RCC 7860 (cell line): ENCODE measurements at places on chromosomes 11 and 22.

GRCh38 chr22:23673050-23673620 lies 17.7 kb upstream of the RGL4 start:
- no peak for DNase-seq

DNA sequence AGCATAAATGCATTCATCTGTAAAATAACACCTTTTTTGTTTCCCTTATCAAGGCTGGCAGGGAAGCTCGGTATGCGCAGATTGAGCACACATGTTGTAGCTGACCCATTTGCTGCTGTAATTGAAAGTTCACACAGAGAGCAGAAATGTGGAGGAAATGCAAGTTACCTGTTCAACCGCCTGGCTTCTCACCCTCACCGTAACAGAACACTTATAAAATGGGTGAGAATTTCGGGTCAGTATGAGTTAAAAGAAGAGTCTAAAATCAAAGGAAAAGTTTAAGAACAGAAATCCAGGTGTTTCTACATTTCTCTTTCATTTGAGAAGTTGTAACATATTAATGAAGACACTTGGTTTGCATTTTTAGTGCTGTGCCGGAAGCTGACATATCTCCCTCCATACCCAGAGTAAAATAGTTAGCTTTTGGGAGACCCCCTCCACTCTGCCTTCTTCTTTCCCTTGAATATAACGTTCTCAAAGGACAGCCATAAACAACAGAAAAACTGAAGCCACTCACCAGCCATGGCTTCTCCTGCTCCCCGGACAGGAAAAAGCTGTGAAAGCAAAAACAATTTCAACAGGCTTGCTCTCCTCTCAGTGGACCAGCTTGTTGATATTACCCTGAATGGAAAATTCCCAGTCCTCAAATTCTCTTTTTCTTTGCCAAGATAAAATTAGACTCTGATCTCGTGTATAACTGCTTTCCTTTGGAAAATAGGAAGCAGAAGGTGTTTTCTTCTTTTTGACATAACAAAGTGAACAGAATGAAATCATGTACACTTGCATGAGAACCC lies at the start of gene CASP12:
Gene CASP12 (minus strand): TSS at position 570 of the 794 bp plus-strand sequence.
- DNase-seq, result no peak

DNA sequence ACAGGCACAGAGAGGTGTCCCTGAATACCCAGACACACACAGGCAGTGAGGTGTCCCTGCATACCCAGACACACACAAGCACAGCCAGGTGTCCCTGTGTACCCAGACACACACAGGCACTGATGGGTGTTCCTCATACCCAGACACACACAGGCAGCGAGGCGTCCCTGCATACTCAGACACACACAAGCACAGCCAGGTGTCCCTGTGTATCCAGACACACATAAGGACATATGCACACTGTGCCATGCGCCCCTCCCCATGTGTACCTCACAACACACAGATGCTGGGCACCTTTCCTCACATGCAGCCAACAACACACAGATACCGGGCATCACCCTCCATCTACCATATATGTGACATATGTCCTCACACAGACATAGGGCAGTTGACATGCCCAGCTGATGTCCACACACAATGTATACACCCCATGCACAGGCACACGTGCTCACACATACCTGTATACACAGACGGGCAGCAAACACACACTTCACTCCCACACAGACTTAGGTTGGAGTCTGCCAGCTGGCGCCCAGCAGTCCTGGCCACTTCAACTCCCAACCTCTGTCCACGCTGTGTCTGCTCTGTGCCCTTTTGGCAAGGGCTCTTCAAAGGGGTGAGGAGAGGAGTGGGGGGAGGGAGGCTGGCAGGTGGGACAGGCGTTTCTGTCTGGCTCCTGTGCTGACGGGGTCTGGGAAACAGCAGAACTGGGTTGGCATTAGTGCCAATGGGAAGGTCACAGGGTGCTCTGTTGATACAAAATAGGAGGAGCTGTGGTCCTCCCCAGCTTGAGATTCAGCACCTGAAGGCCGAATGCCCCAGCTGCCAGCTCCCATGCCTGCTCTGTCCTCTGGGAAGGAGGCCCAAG lies 69.4 kb upstream of the ALX4 start:
- no peak for DNase-seq

DNA sequence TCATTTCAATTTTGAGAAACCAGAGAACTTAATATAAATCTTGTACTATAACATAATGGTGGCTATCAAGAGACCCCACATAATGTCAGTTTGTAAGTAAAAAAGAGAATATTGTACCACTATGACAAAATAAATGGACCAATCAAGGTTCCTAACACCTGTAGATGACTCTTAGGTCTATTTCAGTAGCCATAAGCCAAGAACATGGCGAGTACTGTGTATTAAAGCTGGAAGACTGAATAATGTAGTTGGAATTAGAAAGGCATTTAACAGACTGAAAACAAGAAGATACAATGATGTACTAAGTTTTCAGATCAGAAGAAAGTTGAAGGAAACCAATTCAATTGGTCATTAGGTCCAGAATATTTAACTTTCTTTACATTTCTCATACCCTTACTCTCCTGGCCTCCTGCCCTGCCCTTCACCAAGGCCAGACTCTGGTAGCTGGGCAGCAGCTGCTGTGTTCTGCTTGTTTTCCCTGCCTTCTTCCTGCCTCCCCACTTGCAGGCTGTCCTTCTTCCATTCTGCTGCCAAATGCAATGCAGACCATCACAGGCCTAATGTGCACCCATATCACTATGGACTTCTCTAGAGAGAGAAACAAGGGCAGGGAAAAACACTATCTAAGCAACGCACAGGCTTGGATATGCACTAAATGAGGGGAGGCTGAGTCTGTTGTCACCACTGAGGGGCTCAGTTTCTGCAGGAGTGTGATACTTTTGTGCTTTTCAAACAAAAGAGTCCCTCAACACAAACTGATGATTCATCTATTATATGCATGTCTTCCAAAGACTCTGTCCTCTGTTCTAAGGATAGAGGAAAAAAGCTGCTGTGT lies 60.1 kb downstream of the RAB30 start:
- DNase-seq, result no peak

GRCh38 chr11:113814181-113814580 lies 34.6 kb downstream of the CLDN25 start:
- DNase-seq, result no peak

GRCh38 chr11:70545610-70545912 lies 147.2 kb downstream of the CTTN start:
- DNase-seq, result no peak

DNA sequence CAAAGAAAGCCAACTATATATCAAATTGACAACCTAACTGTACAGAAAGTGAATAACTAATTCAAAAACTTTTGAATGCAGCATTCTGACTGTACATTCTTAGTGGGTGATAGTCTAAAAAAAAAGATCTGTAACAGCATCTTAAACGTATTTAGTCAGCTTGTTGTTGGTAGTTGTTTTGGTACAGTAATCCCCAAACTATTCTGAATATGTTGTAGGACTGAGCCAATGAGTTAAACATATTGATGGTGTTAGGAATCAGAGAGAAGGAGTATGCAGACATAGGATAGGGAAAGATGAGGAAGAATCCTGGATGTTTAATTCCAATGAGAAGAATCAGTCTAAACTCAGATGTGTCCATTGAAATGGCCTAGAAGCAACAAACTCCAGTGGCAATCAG lies 41.9 kb upstream of the KIRREL3 start:
- no peak for DNase-seq

- no peak for DNase-seq
Measured at GRCh38 chr11:76161261-76161961, 44.9 kb downstream of the WNT11 start.

DNA sequence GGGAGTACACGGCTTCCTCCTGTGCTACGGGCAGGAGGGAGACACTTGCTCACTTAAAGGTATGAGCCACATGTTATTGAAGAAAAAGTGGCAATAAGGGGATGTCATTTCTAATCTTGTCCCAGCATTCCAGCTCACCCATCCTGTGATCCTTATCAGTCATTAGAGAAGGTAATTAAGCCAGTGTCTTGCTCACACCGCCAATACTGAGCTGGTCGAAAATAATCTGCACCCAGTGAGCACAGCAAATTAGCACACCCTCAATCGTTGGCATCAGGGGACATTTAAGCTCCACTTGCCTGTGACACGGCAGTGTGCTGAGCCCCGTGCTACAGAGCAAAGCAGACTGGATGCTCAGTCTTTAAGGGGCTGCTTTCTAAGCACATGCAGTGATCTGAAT lies 510.7 kb downstream of the OPCML start:
- no peak for DNase-seq

DNA sequence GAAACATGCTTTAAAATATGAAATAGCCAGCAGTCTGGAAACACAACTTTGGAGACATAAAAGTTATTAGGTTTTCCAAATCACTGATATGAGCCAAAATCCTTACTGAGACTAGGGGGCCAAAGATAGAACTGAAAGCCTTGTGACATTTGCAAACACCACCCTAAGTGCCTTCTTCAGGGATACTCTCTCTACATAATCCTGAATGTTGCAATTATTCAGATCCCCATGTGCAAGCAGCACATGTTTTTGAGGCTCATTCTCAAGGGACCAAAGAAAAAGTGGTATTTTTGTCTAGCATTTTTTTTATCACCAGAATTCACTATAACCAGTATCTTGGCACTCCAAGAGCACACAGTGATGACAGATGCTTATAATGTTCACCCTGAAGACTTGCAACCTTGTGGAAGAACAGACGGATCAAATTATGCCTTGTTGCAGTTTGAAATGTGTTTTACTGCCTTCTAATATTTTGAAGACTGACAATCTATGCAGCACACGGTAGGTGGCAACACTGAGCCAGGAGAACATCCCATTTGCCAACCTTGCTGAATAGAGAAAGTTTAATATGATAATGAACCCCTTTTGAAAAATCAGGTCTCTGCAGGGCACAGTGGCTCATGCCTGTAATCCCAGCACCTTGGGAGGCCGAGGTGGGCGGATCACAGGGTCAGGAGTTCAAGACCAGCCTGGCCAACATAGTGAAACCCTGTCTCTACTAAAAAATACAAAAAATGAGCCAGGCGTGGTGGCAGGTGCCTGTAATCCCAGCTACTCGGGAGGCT lies 78.5 kb downstream of the PLEKHA7 start:
- peak; percentile 19 for DNase-seq
